Kidney (tissue), 22 donors: ENCODE measurements at places on chromosomes 6 and 20.
A peak's percentile ranks its signal among the peaks of the same experiment; 100 is the strongest.

- peak; percentile 60 for DNase-seq
Observed at GRCh38 chr20:51732096-51732791, 35.9 kb downstream of the ATP9A start.

GRCh38 chr6:45795678-45796077 is 220.0 kb downstream of the CLIC5 start:
- DNase-seq, result no peak

DNA sequence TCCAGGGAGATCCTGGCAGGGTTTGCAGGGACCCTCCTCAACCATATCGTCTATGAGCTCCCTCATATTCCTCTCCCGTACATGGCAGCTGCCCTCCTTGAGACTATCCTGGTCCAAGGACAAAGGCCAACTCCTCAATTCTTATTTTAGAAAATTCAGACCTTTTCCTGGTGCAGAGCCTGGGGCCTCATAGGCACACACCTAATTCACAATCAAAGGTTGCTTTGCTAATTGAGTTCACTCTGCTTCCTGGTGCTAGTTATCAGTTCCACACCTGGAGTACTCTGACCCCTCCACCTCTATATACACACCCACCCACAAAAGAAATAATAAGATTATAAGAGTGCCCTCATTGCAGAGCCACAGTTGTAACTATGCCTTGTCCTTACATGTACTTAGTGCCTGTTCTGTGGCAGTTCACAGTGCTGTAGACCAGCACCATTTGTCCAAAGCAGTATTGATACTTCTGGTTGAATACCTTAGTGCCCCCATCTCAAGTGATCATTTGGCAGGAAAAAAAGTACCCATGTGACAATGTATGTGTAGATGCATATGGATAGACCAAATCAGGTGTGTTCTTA is 38.7 kb downstream of the GSS start:
- DNase-seq, result no peak

GRCh38 chr6:37731888-37732287 is 34.2 kb upstream of the MDGA1 start:
- no peak for DNase-seq

DNA sequence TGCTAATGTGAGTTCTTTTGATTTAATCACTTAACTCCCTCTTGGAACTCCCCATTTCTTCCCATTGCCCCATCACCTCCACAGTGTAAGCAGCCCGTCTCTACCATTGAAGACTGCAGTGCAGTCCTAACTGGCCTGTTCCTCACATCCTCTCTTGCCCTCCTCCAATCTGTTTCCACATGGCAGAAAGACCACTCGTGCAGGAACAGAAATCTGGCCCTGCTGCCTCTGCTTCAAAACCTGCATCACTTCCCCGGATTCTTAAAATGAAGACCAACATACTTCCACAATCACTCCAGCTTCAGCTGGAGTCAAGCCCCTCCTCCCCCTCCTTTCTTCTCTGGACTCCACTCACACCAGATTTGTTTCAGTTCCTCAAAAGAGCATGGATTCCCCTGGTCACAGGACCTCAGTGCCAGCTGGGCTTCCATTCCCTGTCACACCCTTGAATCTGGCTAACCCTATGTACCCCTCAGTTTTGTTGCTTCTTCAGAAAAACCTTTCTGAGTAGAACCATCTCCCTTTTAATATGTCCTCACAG is 802.3 kb downstream of the MAFB start:
- no peak for DNase-seq

GRCh38 chr20:4056880-4057279 is 41.5 kb upstream of the RNF24 start:
- DNase-seq, result no peak

DNA sequence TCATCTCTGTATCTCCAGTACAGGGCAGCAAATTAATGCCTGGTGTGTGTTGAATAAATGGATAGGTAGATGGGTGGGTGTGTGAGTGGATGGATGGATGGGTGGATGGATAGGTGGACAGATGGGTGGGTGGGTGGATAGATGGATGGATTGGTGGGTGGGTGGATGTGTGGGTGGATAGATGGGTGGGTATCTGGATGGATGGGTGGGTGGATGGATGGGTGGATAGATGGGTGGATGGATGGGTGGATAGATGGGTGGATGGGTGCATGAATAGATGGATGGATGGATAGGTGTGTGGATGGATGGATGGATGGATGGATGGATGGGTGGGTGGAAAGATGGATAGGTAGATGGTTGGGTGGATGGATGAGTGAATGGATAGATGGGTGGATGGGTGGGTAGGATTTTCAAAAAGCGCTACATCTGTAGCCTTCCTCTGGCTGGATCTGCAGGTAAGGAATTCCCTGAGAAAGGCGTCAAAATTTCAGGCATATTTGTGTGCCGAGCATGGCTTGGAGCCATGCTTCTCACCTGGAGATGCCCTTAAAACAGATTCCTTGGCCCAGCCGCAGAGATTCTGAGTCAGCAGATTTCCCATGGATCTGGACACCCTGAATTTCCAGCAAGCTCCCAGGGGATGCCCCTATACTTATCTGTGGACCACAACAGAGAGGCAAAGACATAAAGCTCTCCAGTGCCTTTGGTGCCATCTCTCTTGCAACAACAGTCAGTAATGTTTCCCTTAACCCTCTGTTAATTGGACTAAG is 177.6 kb downstream of the CDH4 start:
- DNase-seq, result no peak

DNA sequence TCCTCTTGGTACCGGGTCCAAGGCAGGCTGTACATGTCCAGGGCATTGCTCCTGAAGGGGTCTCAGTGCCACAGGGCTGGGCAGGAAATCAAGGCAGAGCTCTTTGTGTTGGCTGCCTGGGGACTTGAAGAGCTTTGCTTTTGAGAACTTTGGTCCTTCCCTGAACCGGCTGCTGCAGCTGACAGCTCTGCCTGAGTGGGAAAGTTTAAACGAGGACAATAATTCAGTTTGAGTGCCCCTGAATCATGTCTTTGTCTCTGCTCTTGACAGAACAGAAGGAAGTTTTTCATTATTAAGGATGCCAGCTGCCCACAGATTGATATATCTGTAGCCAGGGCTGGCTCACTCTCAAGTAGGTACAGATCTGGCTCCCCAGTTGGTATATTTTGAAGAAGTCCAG is 56.1 kb downstream of the ANKRD6 start:
- no peak for DNase-seq

GRCh38 chr6:169804427-169804826 is 53.0 kb downstream of the ERMARD start:
- DNase-seq, result no peak

DNA sequence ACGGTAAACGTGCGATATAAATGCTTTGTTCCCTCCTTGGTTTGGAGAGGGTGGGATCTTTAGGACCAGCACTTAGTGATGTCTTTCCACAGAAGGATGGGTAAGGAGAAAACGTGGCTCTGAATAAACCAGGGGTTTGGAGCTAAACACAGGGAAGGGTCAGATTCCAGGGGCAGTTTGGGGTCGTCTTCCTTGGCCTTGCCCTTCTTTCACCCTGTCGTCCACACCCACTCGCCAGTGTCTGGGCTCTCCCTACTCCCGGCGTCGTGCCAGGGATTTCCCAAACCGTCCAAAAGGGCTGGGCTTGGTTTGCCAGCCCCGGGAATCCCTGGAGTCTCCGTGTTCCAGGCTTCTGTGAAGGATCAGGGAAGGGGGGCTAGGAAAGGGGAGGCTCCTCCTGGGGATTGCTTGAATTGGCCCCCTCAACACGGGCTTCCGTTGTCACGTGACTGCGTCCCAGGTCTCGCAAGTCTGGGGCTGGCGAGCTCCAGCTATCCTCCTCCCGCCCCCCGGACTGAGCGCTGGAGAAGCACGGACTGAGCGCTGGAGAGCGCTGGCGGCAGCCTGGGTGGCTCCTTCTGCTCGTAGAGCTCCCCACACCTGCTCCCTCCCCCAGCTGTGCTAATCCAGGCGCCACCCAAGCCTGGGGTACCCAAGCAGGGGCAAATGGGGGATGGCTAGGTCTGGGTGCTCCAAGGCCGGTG is 9.4 kb upstream of the ARMC12 start:
- DNase-seq, result peak; percentile 98

GRCh38 chr20:58129721-58130151 is 98.7 kb downstream of the ANKRD60 start:
- DNase-seq, result no peak

DNA sequence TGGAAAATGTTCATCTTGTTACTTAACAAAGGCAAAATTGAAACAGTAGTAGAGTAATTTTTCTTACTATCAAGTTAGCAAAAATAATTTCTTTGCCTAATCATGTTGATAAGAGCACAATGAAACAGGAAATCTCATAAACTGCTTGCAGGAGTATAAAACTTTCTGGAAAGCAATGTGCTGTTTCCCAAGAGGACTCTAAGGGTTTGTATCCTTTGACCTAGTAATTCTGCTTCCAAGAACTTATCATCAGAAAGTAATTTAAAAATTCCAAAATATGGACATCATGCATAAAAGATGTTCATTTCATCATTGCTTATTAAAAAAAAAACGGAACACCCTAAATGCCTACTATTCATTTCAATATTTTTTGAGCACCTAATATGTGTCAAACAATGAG is 46.1 kb upstream of the TNFAIP3 start:
- DNase-seq, result no peak

DNA sequence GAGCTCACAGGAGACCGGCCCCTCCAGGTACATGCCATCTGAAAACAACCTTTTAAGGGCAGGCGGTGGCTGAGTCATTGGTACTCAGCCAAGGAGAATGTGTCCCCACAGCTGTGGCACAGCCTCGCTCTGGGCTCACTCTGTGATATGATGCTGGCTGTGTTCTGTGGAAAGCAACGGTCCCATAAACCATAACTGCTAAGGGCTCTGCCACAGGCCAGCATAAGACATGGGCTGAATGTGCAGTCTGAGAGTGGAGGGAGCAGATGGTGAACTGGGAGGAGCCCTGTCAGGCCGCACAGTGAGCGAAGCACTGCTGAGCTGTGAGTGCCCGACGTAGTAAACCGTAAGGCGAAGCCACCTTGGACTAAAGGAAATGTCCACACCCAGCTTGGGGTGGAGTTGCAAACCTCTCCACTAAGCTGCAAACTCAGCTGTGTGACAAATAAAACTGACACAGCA is 375.8 kb downstream of the THBS2 start:
- peak; percentile 17 for DNase-seq

DNA sequence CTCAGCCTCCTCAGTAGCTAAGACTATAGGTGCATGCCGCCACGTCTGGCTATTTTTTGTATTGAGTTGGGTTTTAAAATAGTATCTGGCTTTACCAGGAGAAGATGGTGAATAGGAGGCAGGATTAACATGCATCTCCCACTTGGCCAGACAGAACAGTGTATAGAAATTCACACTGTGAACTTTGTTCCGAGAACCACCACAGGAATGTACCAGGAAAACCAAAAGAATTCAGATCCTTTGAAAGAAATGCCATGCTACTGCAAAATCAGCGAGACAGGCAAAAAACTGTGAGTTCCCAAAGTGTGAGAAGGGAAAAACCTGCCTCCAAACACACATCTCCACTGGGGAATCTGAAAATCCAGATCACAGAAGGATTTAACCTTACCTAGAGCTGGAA is 327.6 kb downstream of the NKAIN2 start:
- no peak for DNase-seq

DNA sequence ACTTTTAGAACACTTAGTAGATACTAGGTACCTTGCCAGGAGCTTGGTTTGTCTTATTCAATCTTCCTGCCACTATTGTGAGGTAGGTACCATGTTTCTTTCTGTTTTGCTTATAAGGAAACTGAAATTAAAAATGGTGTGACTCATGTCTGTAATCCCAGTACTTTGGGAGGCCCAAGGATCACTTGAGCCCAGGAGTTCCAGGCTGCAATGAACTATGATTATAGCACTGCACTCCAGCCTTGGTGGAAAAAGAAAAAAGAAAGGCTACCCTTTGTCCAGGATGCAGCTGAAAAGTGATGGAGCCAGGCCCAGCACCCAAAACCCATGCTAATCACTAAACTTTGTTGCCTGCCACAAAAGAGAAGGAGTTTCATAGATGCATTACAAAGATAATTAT is 34.1 kb upstream of the LAMA4 start:
- no peak for DNase-seq

DNA sequence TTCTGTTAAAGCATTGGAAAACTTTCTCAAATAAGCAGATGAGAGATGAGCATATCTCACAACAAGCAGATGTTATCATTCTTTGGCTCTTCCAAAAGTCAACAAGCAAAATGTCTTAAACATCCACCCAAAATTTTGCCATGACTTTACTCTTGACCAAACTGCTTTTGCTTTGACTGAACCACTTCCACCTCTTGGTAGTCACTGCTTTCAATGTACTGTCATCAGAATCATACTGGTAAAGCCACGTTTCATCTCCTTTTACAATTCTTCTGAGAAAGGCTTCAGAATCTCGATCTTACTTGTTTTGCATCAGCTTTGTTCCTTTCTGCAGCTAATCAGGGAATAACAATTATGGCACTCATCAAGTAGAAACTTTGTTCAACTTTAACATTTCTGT is 498.5 kb upstream of the GJE1 start:
- no peak for DNase-seq

DNA sequence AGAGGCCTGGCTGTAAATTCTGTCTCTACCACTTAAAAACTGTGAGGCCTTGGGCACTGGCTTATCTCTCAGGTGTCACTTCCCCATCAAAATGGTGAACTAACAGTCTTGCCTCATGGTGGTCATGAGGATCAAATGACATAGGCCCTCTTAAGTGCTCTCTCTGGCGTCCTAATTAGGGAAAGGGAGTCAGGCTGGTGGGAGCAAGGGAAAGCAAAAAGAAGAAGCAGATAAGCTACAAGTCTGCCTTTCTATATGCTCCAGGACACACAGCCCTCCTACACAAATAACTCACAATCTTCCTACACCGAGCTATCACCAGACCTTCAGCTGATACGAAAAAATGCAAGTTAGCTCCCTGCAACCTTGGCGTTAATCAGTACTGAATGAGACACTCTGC is 19.5 kb upstream of the SLC22A16 start:
- peak; percentile 43 for DNase-seq

GRCh38 chr6:37643851-37644672 is 53.6 kb downstream of the MDGA1 start:
- DNase-seq, result no peak

- DNase-seq, result peak; percentile 24
Observed at GRCh38 chr20:58014628-58015315, 213.7 kb downstream of the ANKRD60 start.

DNA sequence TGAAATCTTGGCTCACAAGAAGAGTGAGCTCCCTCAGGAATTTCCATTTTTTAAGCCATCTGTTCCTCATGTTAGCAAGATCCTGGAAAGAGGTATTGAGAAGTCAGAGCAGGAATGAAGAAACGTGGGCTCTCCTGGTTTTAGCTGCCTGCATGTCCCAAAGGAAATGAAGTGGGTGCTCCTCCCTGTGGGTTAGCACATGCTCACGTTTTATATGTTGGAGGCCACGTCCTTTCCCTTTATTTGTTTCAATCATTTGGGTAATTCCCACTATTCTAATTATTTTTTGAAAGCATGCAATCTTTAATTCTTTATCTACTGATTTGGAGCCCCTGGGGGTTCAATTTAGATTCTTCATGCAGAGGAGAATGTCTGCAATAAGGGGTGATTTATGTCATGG is 4.3 kb upstream of the MAP3K4 start:
- no peak for DNase-seq

DNA sequence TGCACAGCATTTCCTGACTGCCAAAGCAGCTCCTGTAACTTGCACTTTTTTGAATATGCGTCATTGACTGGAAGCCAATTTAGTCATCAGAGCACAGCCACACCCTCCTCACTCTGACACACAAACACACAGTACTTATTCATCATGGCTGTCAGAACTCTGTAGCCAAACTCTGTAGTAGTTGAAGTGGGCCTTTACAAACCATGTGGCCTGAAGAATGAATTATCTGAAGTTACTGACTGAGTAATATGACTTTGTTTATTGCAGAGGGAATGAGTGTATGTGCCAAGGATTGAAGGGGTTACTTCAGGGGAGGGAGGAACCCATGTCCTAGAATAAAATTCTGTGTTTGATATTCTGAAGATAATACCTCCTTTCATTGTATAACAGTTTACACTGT is 102.7 kb downstream of the FIG4 start:
- DNase-seq, result peak; percentile 26
